ENCODE measurements at places on chromosomes 11 and 22.

- DNase-seq, result no peak
Observed at GRCh38 chr11:33362051-33362910, 105.1 kb downstream of the HIPK3 start.

- no peak for DNase-seq
Observed at GRCh38 chr11:118001494-118001971, 15.3 kb downstream of the IL10RA start.

GRCh38 chr22:46147471-46148267 is 2.7 kb upstream of the PPARA start:
- DNase-seq, result no peak

GRCh38 chr11:58028687-58029411 is 1.9 kb upstream of the OR6Q1 start:
- DNase-seq, result no peak

- no peak for DNase-seq
Observed at GRCh38 chr11:43315966-43316365, 4.2 kb downstream of the API5 start.

- no peak for DNase-seq
Observed at GRCh38 chr11:134538742-134539141, 126.7 kb upstream of the B3GAT1 start.

DNA sequence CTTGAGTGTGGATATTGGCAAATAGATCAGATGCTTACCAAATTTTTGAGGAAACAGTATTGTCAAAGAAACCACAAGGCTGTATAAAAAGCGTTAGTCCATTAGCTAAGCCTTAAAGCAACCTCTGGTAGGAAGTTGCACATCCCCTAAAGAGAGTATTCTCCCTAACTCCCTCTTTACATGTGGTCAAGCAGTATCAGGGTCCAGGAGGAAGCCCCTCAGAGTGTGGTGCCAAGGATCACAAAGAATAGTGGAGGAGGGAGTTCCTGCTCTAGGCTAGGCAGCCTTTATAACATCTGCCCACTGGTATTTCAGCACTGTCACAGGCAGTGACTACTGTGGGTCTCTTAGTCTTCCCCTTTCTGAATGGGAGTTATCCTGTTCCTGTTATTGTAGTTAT is 18.8 kb upstream of the AMPD3 start:
- no peak for DNase-seq

DNA sequence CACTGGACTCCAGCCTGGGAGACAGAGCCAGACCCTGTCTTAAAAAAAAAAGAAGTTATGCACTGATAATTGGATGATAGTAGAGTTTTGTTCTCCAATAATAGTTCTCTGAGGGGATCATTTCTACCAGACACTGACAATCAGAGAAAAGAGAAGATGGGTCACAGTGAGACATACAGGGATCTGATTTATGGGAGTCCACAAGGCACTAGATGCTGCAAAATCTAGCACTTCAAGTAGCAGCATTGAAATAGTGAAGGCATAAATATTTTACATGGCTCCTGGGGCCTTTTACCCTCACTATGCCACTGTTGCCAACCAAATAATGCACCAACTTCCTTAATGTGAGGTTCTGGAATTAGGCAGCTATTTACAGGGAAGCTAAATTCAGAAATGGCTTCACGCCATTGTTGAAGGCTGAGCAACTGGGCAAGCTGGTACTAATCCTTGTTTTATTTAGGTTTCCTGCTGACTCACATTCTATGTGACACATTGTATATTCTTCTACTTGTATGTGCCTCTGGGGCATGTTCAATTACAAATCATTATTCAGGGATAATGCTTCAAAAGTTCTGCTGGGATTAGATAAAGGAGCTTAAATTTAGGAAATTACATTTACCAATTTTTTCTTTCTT is 38.2 kb upstream of the ABTB2 start:
- no peak for DNase-seq

DNA sequence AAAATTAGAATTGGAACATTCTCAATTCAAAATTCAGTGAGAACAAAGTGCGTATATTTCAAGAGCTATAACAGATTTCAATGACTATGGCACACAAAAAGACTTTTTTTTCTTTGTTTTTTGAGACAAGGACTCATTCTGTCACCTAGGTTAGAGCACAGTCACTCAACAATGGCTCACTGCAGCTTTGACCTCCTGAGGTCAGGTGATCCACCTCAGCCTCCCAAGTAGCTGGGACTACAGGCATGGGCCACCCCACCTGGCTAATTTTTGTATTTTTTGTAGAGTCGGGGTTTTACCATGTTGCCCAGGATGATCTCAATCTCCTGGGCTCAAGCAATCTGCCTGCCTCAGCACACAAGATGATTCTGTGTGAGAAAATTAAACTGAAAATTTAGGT is 51.5 kb downstream of the PIK3C2A start:
- DNase-seq, result no peak

GRCh38 chr22:17046566-17047348 is 38.0 kb upstream of the IL17RA start:
- no peak for DNase-seq

GRCh38 chr22:38243007-38243765 is 29.6 kb downstream of the TMEM184B start:
- DNase-seq, result no peak

DNA sequence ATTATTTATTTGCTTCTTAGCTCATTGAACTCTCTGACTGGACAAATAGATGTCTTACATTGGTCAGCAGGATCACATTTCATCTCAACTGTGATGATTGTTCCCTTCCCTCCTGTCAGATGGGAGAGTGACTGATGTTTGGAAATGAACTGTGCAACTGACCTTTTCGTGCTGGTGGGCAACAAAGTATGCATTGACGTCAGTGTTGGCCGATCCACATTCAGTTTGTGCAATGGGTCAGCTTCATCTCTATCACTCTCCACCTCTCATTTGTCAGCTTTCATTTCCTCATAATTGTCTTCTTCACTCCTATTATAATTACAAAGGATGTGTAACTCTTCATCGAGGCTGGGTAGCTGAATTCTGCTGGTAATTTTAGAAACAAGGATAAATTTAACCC is 71.3 kb downstream of the PPP2R1B start:
- no peak for DNase-seq

- DNase-seq, result no peak
Observed at GRCh38 chr11:3720997-3721396, 49.8 kb upstream of the CHRNA10 start.

DNA sequence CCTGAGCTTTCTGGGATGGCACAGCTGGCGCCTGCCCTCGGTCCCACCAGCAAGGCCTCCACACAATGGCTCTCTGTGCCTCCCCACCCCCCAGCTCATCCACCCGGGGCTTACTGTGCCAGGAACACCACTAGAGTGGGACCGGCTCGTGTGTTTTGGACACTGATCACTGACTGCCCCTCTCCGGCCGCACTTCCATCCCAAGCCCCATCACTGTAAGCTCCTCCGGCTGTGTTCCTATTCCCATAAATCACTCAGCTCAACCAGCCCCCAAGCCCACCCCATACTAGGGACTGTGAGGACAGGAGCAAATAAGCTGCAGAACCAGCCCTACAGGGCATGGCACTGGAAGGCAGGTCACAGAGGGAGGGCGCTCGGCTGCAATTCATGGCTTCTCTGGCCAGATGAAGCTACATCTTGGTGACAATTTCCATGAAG is 7.3 kb downstream of the APBB1 start:
- no peak for DNase-seq
